Foreskin fibroblast (primary cell): ENCODE measurements at places on chromosomes 5 and 9.

DNA sequence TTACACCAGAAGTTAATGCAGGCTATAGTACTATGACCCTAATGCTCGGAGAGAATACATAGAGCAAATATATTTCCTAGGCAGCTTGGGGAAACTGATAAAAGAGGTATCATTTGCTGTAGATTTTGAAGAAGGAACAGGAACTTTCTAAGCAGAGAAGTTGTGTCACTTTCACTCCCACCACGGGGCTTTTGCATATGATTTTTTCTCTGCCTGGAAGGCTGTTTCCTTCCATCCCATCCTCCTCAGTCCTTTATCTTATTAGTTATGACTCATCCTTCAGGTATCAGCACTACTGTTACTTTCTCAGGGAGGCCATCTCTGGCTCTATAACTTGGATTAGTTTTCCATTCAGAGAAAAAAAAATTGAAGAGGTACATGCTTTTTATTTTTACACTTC lies 2006.1 kb upstream of the WWC1 start:
- DNase-seq: no peak

DNA sequence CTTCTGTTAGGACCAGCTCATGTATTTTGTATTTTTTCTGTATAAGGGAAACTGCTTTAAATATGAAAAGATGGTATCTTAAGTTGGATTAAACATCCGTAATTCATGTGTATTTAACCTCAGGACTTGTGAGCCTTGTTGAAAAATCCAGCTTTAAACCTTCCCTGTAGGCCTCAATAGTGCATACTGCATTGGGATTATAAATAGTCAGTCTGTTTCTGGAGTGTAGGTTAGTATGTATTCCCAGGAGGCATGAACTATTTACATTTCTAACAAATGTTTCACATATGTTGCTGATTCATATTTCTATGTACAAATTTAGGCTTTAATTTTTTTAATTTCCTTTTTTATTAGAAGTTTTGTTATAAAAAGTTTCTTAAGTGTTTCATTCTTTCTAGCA lies 137.9 kb upstream of the GRHPR start:
- peak; percentile 42 for DNase-seq

DNA sequence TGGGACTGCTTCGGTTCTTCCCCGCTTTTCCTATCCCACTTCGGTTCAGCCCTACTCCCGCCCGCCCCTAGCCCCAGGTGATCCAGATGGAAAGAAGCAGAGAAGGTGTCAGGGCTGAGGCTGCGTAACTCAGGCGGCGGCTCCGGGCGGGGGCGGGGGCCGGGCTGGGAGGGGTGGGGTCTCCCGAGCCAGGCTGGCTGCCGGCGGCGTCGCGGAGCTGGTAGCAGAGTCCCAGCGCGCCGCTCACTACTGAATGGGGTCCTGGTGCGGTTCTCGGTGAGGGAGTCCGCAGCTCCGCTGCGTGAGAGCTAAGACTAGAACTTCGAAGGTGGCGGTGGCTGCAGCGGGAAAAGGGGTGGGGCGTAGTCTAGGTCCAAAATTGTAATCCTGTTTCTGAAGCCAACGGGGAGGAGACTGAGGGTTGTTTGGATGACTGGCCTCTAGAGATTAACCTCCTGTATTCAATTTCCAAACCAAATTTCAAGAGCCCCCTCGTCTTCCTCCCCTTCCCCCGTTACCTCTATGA lies 1.4 kb downstream of the PRR16 start:
- DNase-seq: peak; percentile 68

DNA sequence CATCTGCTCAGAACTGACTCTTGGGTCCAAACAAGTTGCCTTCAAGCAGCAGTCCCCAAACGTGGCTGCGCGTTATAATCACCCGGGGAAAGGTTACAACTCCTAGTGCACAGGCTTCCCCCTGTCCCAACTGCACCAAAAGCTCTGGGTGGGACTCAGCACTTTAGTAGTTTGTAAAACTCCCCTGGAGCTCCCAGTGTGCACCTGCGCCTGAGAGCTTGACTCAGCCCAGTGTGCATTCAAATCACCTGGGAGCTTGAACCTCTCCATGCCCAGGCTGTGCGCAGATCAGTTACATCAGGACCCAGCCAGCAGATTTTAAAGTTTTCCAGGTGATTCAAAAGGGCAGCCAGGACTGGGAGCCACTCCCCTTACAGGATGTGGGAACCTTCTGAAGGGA lies 151.4 kb downstream of the COL23A1 start:
- no peak for DNase-seq

GRCh38 chr9:38029915-38030638 lies 39.0 kb downstream of the SHB start:
- no peak for DNase-seq

- DNase-seq: no peak
These were observed 1371.0 kb upstream of the CDH6 start for GRCh38 chr5:29822521-29822920.

DNA sequence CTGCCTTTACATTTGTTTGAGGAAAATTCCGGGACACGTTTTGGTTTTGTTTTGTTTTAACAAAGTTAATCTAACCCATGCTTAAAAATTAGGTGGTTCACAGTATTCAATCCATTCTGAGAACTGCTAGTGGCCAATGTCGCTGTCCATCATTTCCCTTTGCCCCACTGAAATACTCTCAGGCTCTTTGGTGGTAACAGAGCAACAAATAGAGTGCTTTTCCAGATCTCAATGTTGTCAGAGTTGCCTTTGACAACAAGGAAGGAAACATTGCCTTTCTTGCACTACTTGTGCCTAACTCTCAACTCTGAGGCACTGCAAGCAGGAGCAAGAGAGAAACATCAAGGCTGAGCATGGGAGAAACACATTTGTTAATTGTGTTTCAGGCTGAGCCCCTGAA lies 154.0 kb downstream of the MCTP1 start:
- DNase-seq: no peak

DNA sequence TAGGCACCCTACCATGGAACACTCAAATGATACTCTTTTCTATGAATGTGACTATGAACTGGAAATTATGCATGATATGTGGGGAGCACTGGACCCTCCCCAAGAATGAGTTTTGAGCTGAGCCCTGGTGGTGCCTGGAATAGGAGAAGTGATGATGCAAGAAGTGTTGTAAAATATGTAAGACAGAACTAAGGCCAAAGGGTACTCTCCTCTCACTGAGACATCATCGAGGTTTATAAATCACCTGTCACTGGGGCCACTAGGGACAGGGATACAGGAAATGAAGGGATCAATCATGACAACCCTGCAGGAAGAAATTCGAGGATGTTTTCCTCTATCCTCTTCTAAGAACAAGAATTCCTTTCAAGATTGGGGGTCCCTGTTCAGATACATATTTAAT lies 45.4 kb downstream of the PCSK1 start:
- peak; percentile 51 for DNase-seq

GRCh38 chr5:125912028-125912427 lies 511.2 kb upstream of the GRAMD2B start:
- DNase-seq: no peak

DNA sequence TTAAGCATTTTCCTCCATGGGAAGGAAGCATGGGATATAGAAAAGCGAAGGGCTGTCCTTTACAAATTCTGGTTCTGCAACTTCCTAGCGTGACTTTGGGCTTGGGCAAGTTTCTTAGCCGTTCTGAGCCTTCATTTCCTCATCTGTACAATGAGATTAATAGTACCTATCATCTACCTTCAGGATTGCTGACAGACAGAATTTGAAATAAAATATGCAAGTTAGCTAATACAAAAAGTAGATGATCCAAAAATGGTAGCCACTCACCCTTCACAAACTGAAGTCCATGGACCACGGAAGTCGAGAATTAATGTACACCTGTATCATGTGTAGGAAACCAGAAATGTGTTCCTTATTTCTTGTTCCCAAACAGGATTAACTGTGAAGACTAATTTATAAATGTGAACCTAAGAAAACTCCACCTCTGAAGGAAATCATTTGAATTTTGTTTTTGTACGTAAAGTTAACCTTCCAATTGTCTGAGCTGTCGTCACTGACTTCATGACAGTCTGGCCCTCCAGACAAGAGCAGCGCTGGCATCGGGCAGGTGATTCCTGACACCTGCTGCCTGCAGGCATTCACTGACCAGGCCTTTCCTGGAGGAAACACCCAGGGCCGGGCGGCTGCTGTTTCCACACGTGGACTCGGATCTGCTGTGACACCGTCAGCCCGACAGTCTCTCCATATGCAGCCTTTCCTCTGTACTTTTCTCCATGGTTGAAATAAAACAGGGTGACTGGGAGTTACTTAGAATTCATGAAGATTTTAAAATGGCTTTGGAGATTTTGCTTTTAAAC lies 63.4 kb downstream of the PSMB7 start:
- DNase-seq: no peak

DNA sequence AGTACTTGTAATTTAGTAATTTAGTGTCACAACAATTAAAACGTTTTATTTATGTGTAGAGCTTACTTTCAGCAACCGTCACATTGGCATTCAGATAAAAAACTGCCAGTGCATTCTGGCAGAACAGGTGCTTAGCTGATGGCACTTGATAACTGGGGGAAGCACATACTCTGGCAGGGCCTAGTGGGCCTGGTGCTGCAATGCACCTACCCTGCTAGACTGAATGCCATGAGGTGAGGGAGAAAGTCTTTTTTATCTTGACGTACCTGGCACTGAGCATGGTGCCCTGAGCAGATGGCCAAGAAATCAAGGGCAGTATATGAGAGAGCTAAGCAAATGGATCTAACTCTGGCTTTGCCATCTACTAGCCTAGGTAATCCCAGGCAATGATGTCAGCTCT lies 280.6 kb upstream of the EFNA5 start:
- no peak for DNase-seq

GRCh38 chr9:73160868-73161267 lies 9.2 kb downstream of the ANXA1 start:
- DNase-seq: no peak

DNA sequence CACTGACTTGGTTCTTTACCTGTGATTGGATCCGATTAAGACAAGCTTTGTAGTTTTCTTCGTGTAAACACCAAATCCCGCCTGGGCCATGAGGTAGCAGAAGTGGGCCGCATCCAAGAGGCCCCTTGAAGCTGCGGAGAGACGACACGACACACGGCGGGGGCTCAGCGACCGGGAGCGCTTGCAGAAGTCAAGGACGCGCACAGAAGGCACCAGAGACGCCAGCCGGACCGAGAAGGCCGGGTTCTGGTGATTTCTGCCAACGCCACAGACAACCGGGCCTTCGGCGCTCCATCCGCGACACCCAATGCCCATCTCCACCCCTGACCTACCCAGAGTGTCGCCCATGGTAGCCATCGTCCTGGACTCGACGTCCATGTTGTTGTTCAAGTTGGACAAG lies 19.8 kb upstream of the INPP5E start:
- DNase-seq: no peak
